ENCODE measurements at places on chromosomes 7 and 10.

GRCh38 chr10:72328829-72329204 lies 25.9 kb downstream of the DNAJB12 start:
- DNase-seq: no peak

DNA sequence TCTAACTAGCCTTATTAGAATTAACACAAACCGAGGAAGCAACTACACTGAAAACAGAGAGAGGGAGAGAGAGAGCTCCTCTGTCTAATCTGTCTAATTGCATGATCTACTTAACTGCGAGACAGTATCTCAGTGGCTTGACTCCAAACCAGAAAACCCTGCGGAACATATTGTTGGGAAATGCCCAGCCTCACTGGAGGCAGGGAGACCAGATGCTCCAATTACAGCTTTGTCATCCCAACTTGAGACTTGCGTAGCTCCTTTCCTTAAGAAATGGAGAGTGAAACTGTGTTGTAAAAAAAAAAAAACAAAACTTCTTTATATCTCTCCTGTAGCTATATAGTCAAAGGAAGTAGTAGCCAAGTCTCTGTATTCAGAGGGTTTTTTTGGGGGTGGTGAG lies 52.0 kb upstream of the ZNRF2 start:
- no peak for DNase-seq

DNA sequence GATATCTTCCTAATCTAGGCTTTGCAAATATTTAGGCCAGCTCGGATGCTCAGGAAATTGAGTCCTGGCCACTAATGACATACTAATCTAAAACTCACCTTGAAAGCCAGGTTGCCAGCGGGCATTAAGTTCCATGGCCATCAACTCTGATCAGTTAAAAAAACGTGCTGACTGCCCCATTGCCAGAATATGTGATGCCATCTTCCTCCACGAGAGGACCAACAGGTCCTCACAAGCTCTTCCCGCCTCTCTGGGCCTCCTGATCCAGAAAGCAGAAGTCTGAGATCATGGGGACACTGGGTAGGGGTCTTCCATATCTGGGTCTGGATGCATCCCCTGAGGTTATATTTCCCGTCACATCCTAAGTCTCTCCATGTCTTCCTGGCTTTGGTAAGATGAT lies 311.3 kb downstream of the TCERG1L start:
- DNase-seq: no peak

DNA sequence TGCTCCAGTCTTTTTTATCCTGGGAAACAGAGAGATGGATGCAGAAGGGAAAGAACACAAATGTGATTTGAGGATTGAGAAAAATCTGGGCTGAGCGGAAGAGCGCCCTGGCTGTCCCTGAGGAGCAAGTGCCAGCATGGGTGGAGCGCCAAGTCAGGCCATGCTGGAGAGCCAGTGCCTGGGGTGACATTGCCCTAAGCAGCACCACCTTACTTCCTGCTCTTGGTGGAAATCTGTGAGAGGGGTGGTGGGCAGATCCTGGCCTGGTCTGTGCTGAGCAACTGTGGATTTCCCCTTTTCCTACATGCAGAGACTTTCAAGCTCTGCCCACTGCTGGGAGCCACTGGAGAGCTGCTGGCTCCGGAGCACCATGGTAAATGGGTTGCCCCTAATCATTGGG lies 36.9 kb downstream of the DDIT4 start:
- DNase-seq: no peak

DNA sequence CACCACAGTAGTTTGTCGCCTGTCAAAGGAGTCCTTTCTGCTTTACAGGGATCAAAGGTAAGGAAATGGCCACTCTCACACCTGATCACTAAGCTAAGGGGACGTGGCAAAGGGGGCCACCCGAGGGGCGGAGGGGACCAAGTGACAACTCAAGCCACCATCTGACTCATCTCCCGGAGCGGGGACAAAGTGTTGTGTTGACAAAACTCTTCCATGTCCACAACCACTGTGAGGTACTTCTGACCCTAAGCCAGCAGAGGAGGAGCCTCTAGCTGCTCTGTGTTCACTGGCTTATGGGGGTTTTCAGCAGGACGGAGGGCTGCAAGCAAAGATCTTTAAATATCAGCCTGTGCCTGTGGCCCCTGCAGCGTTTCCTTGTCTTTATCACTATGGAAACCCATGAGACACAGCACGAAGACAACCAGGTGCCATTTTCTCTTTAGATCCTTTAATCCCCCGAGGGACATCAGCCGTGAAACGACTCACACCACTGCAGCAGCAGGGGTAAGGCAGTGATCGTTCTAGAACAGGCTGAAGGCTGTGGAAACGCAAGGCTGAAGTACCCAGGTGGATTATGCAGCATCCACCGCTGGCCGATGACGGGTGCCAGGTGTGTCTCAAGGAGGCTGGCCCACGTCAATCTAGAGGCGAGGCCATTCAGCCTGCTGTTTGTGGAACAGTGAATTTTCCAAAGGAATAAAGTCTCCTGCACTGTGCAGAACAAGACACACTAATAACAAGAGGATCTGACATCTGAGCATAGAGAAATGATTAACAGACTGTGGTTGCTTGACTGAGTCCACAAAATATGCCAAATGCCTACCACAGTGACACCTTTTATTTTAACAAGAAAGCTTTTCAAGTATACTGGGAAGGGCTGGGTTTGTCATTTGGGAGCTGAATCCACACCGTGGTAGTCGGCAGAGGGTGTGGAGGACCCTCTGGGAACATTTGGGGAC lies 26.6 kb upstream of the DDC start:
- DNase-seq: no peak

DNA sequence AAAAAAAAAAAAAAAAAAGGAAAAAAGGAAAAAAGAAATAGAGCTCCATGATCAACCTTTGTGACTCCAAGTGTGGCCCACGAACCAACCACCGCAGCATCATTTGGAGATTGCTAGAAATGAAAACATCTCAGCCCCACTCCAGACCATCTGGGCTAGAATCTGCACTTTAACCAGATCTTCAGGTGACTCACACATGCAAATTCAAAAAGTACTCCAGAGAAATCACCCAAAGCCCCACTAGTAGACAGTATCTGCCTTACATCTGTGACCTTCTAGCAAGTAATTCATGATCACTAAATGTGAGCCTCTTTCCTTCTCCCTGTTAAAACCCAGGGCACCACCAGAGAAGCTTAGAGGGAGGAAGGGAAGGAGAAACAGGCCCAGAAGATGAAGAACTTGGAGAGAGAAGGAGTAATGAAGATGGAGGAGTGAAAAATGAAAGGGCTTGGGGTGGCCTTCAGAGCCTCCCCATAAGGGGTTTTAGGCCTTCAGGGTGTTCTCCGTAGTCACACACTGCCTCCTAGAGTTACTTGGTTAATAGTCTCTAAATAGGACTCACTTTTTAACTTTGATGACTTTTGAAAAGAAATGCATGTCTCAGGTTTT lies 94.0 kb downstream of the SLC37A3 start:
- DNase-seq: no peak

DNA sequence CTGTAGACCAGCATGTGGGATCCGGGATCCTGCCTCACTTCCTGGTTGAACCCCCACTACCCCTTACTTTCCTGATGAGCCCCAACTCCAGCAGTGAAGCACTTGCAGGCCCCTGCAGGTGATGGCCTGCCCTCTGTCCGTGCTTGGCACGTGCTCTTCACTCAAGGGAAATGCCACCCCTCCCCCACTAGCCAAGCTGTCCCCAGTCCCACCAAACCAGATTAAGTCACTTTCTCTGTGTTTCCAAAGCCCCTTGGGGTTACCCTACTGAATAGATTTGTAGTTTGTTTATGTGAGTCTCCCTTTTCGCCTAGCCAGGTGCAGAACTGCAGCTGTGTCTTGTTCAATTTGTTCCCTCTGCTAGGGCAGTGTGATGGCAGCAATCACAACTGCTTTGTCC lies 121.7 kb downstream of the WDFY4 start:
- no peak for DNase-seq

DNA sequence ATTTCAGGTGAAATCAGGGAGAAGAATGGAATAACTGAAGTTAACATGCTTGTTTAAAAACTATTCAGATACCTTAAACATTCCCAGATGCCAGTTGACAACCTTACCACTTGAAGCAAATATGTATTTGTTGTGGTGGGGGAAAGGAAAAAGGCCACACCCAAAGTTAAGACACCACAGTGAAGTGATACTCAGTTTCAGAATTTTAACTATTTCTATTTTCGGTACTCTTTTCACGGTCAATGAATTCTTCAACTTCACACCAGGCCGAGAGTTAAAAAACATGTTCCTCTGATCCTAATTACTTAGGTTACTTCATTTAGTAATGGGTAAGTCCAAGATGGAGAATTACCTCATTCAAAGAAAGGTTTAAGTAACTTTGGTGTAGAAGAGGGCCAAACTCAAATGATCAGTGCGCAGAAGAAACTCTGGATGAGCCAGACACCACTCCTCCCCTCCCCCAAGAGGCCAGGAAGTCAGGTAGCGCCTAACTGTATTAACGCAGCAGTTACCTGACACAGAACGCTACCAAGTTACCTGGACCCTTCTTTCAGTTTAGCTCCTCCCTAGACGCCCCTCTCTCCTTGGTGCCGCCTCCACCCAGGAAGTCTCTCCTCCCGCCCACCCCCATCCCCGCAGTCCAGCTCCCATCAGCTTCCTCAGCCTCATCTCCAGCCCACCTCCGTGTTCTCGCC lies 700 bp downstream of the MTPN start:
- DNase-seq: no peak

DNA sequence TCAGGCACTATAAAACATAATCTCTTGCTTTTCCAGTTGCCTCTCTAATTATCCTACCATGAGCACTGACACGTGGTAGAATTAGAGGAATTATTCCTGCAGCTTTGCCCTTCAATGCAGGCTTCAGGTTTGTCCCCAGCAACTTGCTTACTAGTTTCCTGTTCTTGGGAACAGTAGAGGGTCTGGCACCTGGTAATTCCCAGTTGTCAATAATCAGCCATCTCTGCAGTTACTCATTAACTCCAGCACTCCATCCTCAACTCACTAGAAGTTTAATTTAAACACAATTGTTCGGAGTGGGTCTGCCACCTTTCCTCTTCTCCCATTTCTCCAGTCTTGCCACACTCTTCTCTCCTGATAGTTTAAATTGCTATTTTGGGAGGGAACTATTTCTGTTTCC lies 324.3 kb upstream of the KIAA1217 start:
- DNase-seq: no peak

GRCh38 chr10:19656420-19657042 lies 159.7 kb upstream of the PLXDC2 start:
- no peak for DNase-seq

DNA sequence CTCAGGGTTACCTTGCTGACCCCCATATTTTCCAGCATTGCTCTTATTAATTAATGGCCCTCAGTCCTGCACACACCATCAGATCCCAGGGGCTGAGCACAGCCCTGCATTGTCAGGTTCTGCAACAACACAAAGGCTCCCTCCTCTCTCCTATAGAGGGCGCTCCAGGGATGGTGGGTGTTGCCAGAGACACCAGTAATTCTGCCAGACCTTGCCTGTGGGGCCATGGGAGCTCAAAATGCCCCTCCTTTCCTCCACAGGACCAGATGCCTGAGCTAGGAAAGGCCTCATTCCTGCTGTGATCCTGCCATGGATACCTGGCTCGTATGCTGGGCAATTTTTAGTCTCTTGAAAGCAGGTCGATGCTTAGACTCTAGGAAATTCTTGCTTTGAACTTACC lies 42.8 kb upstream of the PRSS58 start:
- no peak for DNase-seq

GRCh38 chr7:66247380-66248078 lies 42.4 kb downstream of the TPST1 start:
- no peak for DNase-seq

DNA sequence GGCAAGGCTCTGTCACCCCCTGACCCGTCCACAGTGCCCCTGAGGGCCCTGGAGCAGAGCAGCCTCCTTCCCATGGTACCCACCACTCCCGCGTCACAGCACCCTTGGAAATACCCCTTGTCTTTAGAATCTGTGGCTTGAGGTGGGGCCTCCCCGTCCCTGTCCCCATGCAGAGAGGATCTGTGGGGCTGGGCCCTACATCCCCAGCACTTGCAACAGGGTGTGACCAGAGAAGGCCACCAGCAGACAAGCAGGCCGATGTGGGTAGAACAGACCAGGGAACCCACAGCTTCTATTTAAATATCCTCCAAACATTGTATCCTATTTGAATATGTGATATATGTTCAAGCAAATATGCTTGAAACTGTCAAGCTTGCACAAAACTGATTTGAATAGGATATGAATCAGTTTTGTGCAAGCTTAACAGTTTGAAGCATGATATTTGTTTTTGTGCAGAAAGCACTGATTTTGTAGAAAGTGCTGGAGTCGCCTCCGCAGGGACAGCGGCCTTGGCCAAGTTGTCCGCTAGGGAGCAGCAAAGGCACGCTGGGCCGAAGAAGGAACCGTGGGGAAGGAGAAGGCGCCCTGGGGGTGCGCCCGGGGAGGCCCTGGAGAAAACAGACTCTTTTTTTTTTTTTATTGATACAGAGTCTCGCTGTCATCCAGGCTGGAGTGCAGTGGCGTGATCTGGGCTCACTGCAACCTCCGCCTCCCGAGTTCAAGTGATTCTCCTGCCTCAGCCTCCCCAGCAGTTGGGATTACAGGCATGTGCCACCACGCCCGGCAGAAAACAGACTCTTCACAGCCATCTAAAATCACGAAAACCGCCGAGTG lies 2.2 kb downstream of the CFAP46 start:
- DNase-seq: no peak

- no peak for DNase-seq
Observed at GRCh38 chr10:97229322-97230015, 43.7 kb upstream of the SLIT1 start.

DNA sequence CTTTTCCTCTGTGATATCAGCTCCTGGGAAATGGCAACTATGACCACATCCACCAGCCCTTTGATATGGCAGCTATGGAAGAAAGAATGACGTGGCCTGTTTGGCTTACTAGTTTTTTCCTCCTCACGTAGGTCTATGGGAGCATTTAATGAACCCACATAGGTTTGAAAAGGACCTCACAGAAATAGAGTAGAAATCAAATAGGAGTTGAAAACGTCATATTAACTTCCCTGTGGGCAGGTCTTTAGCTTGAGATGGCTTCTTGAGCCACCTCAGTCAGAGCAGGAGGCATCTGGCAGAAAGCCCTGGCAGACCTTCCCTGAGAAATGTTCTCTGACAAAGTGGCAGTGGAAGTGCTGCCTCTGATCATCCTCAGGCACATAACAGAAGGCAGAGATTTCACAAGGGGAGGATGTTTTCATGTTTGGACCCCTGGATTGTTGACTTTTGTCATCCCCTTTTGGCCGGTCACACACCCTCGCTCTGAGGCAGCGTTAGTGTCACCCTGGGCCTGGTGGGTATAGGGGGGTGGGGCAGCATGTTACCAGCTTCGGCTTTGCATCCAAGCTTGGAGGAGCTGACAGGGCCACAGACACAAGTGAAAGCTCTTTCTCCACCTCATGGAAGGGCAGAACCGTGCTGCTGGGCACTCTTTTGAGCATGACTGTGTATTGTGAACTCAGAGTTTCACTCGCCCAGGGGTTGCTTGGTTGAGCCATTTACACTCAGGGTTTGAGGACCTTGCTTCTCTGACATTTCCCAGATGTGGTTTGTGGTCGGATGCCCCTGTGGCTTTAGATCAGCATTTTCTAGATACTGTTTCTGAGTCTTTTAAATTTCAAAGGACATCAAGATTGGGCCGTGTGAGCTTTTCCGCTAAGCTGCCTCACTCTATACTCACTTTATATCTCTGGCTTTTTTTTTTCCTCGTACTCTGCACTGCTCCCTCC lies 184.2 kb downstream of the STK31 start:
- no peak for DNase-seq

GRCh38 chr7:123715799-123716198 lies 33.0 kb downstream of the WASL start:
- DNase-seq: no peak

- DNase-seq: no peak
Observed at GRCh38 chr10:95253007-95253406, 37.8 kb downstream of the PDLIM1 start.

- no peak for DNase-seq
Observed at GRCh38 chr7:94005753-94006152, 1.6 kb upstream of the BET1 start.

Data from NCI-H2081 treated with DMSO at 0.1 percent for 48 hours (cell line).